T-cell (primary cell): ENCODE measurements at places on chromosomes 7 and 10.

DNA sequence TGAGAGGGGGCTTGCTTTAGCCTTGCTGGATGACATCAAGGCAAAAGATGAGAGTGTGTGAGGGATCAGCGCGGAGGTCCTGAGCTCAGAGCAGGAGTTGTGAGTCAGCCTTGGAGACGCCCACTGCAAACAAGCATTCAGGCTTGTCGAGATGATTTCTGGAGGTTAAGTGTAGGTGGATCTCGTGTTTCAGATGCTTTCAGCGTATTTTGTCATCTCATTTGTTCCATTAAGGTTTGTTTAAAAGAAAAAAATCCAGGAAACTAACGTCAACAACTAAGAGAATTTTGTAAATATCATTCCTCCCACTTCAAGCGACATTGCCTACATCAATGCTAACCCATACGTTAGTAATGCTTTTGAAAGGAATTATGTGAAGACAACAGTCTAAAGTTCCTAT lies 715.4 kb upstream of the NRP1 start:
- DNase-seq = no peak

- DNase-seq = no peak
These were observed 129.8 kb downstream of the EGFR start for GRCh38 chr7:55148571-55148970.

DNA sequence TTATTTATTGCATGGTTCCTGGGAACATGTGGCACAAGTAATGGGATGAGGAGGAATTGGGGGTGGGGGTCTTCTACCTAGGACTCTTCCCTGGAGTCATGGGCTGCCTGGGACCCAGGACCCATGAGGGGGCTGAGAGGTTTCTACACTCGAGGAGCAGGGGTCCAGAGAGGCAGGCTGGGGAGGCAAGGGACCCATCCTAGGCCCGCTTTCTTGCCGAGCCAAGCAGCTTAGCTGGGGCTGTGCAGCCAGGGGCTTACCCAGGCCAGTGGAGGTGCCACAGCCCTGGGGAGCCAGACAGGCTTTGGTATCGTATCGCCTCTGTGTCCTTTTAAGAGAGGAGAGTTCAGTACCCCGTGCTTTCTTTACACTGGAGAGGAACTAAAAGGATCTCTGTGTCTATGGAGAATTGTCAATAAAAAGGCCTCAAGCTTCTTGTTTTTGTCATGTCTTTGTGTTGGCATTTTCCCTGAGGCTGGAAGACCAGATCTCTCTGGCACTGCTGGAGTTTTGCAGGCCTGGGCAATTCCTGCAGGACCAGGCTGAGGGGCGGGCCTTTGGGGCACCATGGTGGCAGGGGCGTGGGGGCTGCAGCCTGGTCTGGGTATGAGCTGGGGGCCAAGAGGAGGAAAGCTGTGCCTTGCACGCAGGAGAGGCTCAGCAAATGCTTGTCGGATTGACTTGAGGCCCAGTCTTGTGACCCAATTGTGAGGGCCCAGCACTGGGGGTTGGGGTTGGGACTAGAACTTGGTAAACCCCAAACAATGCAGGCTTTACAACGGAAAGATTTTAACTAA lies 11.1 kb downstream of the SFRP5 start:
- no peak for DNase-seq

DNA sequence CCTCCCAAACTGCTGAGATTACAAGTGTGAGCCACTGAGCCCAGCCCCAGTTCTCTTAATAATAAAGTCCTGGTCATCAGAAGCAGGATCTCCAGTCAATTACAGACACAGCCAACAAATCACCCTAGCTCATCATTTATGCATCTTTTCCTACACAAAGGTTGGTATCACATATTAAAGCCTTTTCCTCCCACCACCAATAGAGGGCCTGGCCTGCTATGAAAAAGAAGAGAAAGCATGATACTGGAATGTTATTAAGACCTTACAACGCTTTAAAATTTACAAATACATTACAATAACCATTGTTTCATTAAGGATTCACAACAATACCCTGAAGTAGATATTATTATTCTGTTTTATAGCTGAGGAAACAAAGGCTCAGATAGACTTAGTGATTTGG lies 25.9 kb downstream of the VAX1 start:
- DNase-seq = no peak
